Right forelimb (tissue), 1 donor: ENCODE measurements at places on chromosomes 3 and 15.

DNA sequence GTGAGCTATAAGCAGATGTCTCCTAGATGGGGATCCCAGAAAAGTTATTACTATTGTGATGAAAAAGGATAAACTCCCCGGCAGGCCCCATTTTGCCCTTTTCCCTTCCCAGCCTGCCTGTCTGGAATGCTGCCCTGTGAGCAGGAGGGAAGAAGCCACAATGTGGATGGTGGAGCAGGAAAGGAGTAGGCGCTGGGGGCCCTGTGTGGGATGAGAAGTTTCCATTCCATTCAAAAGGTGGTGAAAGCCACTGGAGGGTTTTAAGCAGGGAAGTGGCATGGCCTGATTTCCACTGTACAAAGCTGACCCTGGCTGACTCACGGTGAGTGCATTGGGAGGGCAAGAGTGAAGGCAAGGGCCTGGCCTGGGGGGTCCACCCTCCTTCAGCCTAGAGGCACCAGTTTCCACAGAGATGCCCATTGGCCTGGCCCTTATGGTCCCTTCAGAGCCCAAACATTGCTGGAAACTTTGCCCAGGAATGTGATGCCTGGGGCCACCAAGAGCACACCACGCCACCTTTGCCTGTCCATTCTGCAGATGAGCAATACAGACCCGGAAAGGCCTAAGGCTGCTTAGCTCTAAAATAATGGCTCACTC lies 206.9 kb downstream of the RPLP1 start:
- no peak for DNase-seq

DNA sequence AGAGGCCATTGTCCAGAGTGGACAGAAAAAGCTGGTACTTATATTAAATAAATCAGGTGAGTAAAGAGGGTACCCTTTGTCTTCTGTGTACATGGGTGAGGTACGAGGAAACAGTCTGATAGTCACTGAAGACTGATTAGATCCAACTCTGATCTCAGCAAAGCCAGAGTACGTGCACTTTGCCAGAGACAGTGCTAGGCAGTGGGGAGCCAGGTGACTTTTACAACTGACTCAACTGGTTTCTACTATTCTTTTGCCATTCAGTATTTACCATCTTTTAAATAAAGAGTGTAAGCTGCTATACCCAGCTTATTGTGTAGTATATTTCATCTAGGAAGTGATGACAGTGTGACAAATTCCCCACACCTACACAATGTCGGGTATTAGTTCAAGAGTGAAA lies 3.3 kb downstream of the GNL3 start:
- no peak for DNase-seq

GRCh38 chr15:42704492-42704926 lies 32.4 kb downstream of the CDAN1 start:
- no peak for DNase-seq

GRCh38 chr15:35616498-35617271 lies 70.7 kb upstream of the DPH6 start:
- no peak for DNase-seq

- no peak for DNase-seq
Measured at GRCh38 chr3:14019459-14019858, 105.2 kb downstream of the CHCHD4 start.

GRCh38 chr3:61157414-61157813 lies 93.8 kb downstream of the FHIT start:
- no peak for DNase-seq

DNA sequence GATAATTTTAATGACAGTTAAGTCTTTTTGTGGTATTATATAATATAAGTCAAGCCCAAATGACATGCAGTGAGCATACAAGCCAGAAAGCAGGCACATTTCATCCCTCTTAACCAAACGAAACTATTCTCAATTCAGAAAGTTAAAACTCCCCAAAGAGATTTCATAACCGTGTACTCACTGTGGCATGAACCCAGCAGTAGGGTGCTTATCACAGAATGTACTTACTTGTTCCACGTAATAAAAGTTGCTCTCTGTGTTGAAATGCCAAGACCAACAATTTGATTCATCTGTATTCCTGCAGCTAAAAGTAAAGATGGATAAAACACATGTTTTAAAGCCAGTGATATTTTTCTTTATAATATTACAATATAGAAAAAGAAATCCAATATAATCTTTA lies 12.1 kb downstream of the GK5 start:
- no peak for DNase-seq

DNA sequence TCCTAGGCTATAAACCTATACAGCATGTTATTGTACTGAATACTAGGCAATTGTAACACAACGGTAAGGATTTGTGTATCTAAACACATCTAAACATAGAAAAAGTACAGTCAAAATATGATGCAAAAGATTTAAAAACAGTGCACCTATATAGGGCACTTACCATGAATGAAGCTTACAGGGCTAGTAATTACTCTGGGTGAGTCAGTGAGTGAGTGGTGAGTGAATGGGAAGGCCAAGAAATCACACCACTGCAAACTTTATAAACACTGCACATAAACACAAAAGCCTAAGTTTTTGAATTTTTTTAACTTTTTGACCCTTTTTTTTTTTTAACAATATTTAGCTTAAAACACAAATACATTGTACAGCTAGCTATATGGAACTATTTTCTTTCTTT lies 204.7 kb upstream of the CTNNB1 start:
- no peak for DNase-seq

DNA sequence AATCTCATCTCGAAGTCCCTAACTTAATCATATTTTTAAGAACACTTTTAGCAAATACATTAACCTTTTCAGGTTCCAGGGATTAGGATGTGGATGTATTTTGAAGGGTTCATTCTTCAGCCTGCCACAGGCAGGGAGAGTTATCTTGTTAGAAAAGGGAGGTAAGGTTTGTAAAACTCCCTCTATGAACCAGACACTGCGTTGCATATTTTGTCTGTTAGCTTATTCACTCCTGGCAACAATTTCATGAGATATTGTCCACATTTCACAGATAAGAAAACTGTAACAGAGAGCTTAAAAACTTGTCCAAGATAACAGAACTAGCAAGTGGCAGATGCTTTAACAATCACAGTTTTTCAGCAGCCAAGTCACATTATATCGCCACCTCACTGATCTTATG lies 155.4 kb downstream of the DIPK2A start:
- no peak for DNase-seq

- no peak for DNase-seq
Measured at GRCh38 chr3:61182662-61183061, 68.6 kb downstream of the FHIT start.

GRCh38 chr15:69117431-69117871 lies 43.0 kb upstream of the GLCE start:
- no peak for DNase-seq

- DNase-seq, result no peak
Measured at GRCh38 chr3:106129939-106130338, 261.1 kb upstream of the CBLB start.

GRCh38 chr15:101256757-101257156 lies 4.9 kb upstream of the CHSY1 start:
- DNase-seq, result no peak

- DNase-seq, result no peak
Measured at GRCh38 chr3:94961423-94962100, 898.7 kb downstream of the NSUN3 start.

GRCh38 chr3:117405359-117405758 lies 695.8 kb downstream of the TUSC7 start:
- no peak for DNase-seq

- no peak for DNase-seq
Measured at GRCh38 chr3:63945558-63946096, 33.4 kb upstream of the SCAANT1 start.

- DNase-seq, result no peak
Measured at GRCh38 chr15:57573151-57573550, 18.6 kb upstream of the MYZAP start.

DNA sequence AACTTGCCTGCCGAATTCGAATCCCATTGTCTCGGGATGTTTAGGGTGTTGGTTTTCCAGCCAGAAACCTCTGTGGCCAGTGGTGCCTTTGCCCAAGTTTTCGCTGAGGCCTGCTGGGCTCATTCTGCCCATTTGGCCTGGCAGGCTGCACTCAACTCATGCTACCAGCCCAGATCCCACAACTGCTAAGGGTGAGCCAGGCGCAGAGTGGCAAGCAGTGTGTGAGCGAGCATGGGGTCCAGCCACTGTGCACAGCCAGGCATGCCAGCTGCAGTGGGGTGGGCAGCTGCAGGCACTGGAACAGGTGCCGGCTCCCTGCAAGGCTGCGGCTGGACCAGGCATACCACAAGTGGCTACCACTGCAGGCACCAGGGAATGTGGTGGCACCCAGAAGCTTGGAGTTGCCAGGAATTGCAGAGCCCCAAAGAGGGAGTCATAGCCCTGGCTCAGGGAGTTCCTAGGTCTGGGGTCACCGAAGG lies 151.4 kb upstream of the P2RY1 start:
- no peak for DNase-seq

DNA sequence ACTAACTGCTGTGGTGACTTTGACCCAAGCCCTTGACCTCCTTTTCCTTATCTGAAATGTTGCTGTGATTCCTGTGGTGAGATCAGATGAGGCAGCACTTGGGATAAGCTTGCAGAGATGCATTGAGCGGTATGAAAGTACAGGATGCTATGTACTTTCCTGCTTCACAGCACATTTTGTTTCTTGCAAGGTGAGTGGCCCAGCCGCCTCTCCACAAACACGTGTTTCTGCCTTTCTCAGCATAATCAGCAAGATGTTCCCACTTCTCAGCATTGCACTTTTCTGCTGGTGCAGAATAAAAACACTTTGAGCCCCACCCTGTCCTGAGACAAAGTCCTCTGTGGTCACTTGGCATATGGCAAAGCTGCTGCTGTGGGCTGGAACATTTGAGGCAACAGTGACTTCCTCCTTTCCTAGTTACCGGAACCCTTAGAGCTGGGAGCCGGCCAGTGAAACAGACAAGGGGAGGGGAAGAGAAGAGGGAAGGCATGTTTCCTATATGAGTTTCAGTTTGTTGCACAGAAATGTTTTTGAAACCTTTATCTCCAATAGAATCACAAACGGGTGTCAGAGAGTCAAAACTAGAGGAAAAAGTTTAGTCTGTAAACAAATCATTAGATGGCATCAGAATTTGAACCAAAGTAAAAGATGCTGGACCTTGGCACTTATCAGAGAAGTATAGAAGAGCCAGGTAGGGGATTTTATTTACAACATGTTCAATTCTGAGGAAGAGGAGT lies 5.0 kb downstream of the NUDT16 start:
- DNase-seq, result no peak

DNA sequence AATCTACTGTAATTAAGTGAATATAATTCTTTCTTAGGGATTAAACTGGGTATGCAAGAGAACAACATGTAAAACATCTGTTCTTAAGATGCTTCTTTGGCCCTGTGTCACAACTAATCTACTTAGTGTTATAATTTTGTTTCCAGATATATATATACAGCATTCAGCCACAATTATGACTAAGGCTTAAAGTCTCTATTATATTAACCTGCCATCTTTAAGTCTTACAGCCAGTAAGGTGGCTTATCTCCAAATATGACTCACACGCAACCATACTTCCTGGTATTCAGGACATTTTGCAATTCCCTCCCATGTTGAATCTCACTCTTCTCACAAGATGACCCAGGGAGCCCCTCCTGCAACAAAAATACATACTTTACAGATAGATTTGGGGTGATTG lies 6.6 kb upstream of the KBTBD8 start:
- no peak for DNase-seq

DNA sequence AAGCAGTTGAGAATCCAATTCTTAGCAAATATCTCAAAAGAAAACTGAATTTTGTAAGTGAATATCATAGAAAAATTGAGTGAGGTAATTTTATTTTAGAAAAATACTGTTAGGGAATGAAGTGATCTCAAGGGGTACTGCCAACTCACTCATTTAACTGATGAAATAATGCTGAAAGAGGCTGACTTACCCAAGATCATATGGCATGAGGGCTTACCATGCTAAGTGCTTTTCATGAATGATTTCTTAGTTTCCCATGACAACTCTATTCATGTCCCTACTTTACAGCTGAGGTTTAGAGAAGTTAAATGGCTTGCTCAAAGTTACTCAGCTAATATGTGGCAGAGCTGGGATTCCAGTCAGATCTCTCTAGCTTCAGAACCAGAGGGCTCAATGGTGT lies 30.6 kb downstream of the CCDC14 start:
- DNase-seq, result no peak

GRCh38 chr3:101099791-101100190 lies 106.6 kb upstream of the ABI3BP start:
- no peak for DNase-seq

DNA sequence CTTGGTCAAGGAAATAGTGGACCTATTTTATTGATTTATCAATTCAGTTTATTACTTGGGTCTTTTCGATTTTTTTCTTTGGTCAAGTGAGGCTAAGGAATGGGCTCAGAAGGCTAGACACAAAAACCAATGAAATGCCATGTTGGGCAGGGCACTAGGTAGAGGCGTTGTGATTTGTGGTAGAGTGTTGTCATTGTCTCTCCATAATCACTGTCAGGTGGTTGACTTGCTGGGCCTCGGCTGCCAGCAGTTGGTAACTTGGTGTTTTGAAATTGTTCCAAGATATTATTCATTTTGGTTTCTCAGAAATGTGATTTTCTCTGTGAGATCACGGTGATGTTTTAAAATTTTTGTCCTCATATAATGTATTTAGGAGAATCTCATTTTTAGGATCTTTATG lies 173.6 kb downstream of the KLHL25 start:
- DNase-seq, result no peak

GRCh38 chr15:92715758-92716157 lies 60.2 kb upstream of the FAM174B start:
- DNase-seq, result peak; percentile 55

DNA sequence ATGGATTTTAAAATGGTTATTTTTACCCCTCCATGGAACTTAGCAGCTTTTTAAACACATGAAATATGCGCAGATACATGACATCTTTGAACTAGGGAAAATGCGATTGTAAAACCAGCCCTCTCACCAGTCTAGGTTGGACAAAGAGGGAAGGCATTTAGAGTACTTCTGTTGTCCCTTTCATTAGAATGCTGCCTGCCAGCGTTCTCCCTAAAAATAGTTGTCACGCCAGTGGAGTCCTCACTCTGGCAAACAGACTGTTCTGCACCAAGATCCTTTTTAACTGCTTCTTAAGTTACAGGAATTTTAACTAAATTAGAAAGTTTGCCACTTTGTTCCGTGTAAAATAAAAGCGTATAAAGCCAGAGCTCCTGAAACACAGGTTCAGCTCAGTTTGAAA lies 295.3 kb downstream of the VPS13C start:
- DNase-seq, result no peak

GRCh38 chr3:87435926-87436620 lies 159.7 kb upstream of the POU1F1 start:
- DNase-seq, result no peak

- DNase-seq, result no peak
Measured at GRCh38 chr3:157354722-157355121, 81.9 kb upstream of the PTX3 start.
